MM.1S (cell line): ENCODE measurements at places on chromosomes 6 and 20.
A peak's percentile ranks its signal among the peaks of the same experiment; 100 is the strongest.

DNA sequence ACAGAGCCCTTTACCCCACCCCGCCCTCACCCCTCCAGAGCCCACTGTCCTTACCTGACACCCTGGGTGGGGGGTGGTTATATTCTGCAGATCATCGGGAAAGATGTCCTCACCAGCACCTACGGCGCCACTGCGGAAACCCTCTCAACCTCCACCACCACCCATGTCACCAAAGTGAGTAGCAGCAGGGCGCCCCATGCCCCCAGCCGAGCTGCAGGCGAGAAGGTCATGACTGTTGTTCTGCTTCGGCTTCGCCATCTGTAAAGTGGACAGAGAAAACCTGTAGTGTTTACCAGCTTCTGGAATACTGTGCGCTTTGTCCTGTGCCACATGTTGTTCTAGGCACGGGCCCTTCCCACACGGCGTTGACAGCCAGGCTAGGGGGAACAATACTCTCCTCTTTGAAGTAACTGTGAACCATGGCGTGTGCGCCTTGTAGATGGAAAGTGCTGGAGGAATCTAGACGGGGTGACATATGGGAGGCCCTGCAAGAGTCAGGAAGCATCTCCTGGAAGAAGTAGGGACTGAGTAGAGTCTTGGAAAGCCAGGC is 16.5 kb upstream of the AAR2 start:
- no peak for DNase-seq

DNA sequence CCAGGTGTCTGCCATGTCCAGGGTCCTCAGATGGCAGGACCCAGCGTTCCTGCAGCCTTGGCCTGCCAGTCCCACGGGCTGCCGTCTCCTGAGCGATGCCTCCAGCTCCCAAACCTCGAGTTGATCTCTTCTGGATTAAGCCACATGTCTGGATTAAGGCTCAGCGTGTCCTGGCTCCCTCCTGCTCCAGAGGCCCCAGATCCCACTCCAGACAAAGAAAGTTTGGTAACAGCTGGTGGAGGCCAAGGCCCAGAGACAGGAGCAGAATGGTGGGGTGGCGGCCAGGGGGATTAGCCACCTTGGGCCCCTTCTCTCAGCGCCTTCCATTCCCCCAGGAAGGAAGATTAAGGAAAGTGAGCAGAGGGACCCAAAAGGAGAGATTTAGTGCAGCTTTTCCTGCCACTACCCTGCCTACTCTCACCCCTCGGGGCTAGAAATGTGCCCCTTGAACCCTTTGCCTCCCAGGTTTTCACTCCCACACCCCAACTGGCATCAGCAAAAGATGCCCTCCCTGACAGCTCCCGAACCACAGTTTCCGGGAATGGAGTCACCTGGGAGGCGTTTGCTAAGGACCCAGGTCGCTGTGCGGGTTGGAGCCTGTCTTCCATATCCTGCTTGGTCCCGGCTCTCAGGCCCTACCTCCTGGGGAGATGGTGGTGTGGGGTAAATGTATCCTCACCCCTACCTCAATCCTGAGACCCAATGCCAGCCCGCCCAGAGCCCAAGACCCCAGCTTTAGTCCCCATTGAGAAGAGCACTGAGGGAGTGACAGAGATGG is 6.9 kb downstream of the SPDEF start:
- no peak for DNase-seq

GRCh38 chr20:37907677-37908401 is 4.9 kb downstream of the VSTM2L start:
- DNase-seq, result no peak

DNA sequence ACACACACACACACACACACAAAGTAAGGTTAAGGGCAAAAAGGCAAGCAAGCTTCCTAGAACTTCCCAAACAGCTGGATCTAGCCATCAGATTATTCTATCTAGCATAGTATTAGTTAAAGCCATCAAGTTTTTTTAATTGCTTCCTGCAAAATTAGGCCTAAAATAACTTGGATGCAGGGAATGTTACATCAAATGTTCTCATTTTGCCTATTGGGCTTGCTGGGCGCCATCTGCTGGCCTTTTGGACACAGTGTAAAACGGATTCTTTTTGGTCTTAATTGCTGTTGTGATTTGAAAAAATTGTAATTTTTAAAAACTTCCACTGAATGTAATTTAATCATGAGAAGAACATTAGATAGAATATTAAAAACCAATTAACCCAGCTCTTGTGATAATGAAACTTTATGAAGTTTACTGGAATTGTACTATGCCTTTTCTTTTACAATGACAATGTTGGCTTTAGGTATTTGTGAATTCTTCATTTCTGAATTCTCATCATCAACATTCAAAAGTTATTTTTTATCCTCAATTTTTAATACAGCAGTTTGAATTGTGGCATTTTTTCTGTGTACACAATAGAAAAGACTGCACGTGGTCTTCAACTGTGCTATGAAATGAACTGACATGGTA is 6.8 kb downstream of the MKKS start:
- peak; percentile 57 for DNase-seq

GRCh38 chr6:43308101-43308989 is at the start of gene CRIP3:
Gene CRIP3, minus strand, starts transcription at chr6:43308826. Its CDS starts 34 bp downstream, at chr6:43308792.
- peak; percentile 39 for DNase-seq

- DNase-seq, result no peak
Measured at GRCh38 chr6:92166666-92167065, 1252.7 kb downstream of the EPHA7 start.

DNA sequence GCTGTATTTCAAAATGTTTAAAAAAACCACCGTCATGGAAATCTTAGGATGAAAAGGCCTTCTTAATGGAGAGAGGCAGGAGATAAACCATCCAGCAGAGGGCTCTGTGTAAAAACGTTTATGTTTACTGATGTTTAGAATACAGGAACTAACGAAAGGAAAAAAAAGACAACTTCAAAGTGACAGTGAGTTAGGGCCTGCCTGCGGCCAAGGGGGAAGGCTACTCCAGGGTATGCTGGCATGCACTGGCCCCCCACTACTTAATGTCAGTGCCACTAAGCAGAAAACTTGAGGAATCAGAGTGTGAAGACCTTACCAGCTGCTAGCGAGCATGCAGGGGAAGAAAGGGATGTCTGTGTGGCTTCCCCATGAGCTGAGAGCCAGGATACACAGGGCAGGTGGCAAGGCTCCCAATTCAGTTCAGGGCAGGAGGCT is 47.7 kb downstream of the AKAP7 start:
- DNase-seq, result no peak

GRCh38 chr6:90326404-90327057 is 29.9 kb upstream of the BACH2 start:
- no peak for DNase-seq

- no peak for DNase-seq
Measured at GRCh38 chr20:23163562-23163961, 77.4 kb upstream of the CD93 start.

- DNase-seq, result peak; percentile 80
Measured at GRCh38 chr6:81906709-81907204, 154.3 kb upstream of the TENT5A start.

DNA sequence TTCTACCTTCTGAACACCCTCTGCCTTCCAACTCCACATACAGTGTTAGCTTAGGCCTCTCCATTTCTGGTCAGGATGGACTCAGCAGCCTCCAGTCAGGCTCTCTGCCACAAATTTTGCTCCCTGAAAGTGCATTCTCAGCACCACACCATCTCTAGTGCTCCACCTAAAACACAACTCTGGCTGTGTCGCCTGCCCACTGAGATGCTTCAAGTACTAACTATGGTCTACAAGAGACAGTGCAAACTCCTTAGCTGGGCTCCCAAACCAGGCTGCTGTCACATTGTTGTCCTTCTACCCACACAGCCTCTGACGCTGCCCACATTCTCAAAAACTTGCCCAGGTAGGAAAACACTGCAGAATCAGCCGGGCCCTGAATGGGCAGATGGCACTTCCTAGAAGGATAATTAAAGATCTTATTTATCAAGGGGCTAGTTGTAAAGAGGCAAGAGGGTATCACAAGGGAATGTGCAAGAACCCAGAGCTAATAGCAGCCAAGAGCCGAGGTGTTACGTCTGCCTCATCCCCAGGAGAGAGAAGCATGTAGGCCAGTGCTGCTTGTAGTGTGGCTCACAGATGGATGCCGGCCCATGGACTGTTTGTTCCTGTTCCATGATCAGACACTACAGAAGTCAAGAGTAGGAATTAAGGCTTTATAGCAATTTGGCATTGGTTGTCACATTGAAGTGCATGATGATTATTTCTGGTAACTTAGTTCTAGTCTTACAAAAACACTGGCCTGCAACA is 189.7 kb downstream of the LRFN2 start:
- DNase-seq, result no peak

DNA sequence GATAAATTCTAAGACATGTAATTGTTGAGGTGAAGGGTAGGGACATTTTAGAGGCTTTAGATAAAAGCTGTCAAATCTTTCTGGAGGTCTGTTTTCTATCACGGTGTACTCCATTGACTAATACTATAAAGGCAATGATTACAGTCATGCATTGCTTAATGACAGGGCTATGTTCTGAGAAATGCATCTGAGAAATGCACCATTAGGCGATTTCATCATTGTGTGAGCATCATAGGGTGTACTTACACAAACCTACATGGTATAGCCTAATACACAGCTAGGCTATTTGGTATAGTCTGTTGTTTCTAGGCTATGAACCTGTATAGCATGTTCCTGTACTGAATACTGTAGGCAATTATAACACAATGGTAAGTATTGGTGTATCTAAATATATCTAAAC is 71.3 kb upstream of the FYN start:
- DNase-seq, result no peak

DNA sequence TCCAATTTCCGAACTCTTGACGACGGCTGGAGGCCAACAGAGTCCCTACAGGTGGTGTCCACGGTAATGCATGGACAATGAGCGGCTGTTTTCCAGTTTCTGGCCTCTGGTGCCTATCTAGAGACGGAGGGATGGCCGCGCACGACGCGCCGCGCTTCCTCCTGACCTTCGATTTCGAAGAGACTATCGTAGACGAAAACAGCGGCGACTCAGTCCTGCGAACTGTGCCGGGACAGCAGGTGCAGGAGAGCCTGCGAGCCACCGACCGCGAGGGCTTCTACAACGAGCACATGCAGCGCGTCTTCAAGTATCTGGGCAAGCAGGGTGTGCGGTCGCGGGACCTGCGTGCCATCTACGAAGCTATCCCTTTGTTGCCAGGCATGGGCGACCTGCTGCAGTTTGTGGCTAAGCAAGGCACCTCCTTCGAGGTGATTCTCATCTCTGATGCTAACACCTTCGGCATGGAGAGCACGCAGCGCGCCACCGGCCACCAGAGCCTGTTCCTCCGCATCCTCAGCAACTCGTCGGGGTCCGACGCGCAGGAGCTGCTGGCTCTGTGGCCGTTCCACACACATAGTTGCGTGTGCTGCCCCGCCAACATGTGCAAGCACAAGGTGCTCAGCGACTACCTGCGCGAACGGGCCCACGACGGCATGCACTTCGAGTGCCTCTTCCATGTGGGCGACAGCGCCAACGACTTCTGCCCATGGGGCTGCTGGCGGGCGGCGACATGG is 169.4 kb downstream of the CDK19 start:
- DNase-seq, result no peak

GRCh38 chr20:50151034-50151743 is 2.3 kb downstream of the PEDS1 start:
- DNase-seq, result no peak

- no peak for DNase-seq
Measured at GRCh38 chr6:40718401-40718800, 131.2 kb upstream of the LRFN2 start.

DNA sequence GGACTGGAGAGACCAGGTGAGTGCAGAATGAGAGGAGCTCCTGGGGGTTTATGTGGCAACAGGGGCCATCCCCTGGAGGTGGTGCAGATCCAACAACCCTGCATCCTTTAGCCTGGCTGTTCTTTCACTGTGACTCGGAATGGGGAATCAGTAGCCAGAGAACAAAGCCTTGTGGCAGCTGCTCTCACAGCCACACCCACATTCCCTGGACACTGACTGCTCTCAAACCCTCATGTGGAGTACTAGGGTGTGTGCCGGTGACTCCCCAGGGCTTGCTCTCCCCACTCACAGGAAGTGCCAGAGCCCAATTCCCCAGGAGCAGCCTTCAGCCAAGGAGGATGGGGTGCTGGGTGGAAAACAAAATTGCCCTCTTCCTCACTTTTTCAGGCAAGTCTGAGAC is 30.2 kb upstream of the GGTLC1 start:
- no peak for DNase-seq

DNA sequence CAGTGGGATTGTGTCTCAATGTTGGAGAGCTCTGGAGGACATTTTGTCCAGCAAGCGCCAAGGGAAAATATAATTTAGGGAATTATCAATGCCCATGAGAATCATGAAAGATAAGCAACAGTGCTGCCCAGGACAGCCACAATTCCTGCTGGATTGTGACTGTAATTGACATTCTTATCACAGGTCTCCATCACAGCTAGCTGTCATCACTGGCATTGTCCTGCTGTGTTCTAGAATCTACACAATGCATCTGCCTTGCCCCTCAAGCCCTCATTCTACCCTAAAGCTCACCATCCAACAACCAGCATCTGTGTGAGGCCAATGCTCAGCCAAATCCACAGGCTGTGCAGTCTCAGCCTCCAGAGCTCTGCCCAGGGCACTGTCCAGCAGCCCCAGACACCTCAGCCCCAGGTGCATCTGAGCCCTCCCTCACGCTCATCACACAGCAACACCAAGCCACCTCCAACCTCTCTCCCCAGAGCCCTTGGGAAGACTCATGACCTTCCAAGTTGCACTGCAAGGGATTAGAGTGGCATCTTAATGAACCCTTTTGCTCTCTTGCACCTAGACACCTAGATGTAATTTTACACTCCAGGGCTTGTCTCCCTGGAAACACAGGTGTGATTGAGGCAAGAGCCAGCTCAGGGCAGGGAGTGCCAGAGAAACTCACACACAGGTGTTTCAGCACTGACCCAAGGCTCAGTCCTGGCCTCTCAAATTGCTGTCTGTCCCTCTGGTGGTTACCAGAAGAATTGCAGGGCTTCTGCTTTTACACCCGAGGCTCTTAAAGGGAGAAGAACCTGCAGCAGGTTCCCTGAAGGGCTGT is 85.2 kb upstream of the PHACTR3 start:
- DNase-seq, result peak; percentile 60

GRCh38 chr6:41455410-41455809 is 90.8 kb upstream of the FOXP4 start:
- no peak for DNase-seq

DNA sequence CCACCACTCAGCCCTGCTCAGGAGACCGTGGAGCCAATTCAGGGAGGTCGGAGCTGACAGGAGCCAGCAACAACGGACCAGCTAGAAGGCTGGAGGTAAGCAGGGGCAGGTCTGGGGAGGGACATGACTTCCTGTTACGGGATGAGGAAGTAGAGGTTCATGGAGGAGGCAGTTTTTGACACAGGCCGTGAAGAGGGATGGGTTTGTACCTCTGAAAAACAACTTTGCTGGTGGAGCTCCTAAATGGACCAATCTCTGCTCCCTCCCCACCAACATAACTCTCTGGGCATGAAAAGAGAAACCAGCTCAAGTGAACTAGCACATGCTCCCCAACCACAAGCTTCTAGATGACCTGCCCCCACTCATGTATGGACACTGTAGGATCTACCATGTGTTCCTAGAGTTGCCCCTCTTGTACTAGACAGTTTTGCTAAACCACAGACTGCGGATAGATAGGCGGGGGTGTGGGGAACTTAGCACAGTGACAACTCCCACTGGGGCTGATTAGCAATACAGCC is 31.4 kb downstream of the RALGAPA2 start:
- DNase-seq, result no peak

- DNase-seq, result no peak
Measured at GRCh38 chr20:45230631-45231030, 9.5 kb downstream of the SEMG2 start.
